ENCODE measurements at places on chromosomes 2 and 18.
A peak's percentile ranks its signal among the peaks of the same experiment; 100 is the strongest.

GRCh38 chr18:46565256-46565655 is 91.8 kb downstream of the LOXHD1 start:
- no peak for DNase-seq

DNA sequence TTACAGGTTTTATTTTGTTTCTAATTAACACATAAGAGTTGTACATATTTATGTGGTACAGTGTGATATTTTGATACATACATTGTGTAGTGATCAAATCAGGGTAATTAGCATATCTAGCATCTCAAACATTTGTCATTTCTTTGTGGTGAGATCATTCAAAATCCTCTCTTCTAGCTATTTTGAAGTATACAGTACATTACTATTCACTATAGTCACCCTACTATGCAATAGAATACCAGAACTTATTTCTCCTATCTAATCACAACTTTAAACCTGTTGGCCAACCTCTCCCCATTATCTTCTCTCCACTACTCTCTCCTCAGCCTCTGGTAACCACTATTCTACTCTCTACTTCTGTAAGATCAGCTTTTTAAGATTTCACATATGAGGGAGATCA is 325.8 kb downstream of the CYP26B1 start:
- no peak for DNase-seq

GRCh38 chr2:191233533-191233932 is 11.7 kb upstream of the MYO1B start:
- DNase-seq, result no peak

- DNase-seq, result no peak
Observed at GRCh38 chr2:105872142-105872728, 127.5 kb downstream of the NCK2 start.

DNA sequence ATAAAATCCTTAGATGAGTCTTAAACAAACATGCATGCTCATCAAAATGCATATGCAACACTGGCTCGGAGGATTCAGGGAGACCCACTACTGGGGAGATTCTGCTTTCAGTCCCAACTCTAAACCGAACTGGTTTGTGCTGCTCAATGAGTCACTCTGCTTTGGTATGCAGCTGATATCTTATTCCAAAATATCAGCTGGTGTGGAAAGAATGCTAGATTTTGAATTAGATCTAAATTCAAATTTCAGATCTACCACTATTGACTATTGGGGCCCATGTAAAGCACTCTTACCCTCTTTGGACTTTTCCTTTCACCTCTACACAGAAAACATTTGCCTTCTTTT is 39.2 kb upstream of the TTN start:
- DNase-seq, result no peak

DNA sequence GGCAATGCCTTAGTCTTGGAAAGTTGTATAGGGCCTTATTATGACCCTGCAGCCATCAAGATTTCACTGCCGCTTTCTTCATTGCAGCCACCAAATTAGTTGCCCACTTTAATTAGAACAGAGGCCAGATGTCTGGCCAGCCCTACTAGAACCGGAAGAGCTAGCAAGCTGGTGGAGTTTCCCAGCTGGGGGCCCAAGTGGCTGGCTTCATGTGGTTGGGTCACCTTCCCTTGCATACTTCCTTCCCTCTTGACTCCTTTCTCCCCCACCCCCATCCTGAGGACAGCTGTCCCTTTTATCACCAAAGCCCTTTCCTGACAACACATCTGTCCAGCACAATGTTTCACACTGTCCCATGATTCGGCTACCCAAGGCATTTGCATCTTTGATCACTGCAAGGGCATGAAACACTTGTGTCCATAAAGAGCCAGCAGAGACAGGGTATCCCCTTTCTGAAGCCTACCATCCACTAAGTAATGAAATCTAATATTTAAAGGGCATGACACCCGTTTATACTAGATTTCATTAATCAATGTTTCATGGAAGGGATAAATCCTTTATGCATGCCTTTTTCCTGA is 187.2 kb downstream of the BCL11A start:
- DNase-seq, result no peak

- no peak for DNase-seq
Observed at GRCh38 chr18:53753601-53754000, 470.9 kb downstream of the MBD2 start.

- no peak for DNase-seq
Observed at GRCh38 chr2:108244667-108245414, 5.1 kb downstream of the SULT1C3 start.

DNA sequence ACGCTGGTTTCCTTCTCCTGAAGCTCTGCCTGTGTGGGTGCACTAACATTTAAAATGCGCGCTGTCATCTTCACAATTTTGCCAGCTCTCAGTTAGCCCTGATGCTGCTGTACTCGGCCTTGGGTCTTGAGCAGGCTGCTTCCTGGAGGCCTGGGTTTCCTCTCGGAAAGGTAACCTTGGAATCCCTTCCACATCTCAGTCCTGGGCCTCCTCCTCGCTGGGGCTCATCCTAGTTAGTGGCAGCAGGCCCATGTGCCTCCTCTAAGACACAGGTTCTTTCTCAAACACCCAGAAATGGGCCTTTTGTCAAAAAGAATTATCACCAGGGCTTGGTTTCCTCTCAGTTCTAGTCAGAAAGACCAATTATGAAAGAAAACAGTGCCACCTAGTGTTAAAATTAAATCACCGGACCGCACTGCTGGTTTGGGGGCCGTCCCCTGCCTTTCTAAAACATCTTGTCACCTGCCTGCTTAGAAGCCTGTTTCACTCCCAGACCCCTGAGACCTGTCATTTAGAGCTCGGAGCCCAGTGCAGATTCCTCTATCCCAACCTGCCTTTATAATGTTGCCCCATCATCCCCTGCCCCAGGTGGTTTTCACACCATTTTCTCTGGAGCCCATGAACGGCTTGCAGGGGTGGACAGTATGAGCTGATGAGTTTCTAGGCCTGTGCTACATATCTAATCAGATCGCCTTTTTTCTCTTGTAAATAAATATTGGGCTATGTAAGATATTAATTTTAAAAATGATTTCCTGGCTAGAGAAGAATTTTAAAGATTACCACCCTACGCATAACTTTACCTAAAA is 42.4 kb downstream of the HK2 start:
- DNase-seq, result peak; percentile 47

GRCh38 chr18:40215979-40216378 is 1739.1 kb upstream of the PIK3C3 start:
- no peak for DNase-seq

DNA sequence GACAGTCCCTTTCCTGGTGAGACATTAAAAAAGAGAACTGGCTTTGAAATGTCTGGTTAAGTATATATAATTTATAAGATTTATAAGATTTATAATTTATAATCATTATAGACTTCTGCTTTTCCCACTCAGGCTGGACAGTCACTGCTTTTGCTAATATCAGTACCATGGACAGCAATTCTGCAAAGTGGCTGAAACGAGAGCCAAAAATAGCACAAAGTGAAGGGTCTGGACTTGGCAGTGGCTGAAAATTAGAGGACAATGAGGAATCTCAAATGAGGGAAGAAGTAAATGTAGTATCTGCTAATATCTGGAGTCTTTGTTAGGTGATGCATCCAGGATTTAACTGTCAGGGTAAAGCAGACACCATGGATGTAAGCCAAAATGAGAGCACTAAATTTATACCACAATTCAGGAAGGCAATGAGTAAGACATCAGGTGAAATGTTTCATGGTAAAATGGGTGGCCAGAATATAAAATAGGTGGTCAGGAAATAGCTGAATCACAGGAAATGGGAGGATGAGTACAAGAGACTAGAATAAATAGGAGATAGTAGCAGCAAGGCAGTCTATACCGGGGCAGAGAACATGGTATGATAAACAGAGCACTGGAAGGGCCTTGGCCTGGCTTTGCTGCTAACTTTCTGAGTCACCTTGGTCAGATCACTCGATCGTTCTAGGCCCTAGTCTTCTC is 39.6 kb upstream of the BOD1L2 start:
- DNase-seq, result no peak

GRCh38 chr18:2411381-2411960 is 159.8 kb downstream of the METTL4 start:
- no peak for DNase-seq

GRCh38 chr2:5290900-5291546 is 401.2 kb upstream of the SOX11 start:
- no peak for DNase-seq

DNA sequence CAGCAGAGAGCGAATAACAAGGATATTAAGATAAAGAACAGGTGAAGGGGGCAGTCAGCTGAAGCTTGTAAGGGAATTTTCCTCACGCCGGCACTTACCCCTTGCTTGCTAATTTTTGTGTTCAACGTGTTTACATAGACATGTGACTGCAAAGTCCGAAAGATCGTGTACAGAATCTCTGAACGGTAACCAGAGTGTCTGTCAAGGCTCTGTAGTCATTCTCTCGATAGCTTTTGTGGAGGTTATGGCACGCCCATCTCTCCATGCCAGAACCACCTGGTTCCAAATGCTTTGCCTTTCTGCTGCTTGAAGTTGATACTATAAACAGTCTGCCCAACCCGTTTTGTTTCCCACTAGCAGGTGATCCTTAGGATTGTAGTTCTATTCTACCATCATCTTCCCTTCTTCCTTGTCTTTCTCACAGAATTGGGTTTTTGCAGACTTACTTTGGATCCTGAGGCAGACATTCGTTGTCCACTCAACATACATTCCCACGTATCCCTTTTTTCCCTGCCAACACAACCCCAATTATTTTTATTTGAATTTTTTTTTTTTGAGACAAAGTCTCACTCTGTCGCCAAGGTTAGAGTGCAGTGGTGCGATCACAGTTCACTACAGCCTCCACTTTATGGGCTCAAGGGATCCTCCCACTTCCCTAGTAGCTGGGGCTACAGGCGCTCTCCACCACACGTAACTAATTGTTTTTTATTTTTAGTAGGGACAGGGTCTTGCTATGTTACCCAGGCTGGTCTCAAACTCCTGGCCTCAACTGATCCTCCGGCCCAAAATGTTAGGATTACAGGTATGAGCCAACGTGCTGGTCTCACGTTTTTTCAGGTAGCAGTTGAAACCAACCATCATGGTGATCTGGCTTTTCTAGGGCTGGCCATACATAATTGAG is 1.3 kb upstream of the USP34 start:
- DNase-seq, result no peak

- DNase-seq, result no peak
Observed at GRCh38 chr18:31792580-31792911, 31.9 kb upstream of the SLC25A52 start.

DNA sequence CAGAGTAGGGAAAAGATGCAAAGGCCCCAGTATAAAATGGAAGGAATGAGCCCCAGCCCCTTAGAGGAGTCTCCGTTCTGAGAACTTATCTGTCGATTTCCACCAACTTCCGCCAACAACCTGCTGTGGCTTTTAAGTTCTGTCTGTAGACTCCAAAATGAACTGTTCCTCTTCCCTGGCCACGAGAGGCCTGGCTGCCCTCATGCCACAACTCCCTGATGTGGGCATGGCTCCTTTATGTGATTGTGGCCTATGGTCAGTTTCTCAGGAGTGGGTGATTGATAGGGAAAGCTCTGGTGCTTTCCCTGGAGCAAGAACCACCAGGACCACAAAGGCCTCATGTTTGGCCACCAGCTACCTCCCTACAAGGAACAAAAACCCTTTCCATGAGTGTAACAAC is 18.8 kb upstream of the CD207 start:
- no peak for DNase-seq

- no peak for DNase-seq
Observed at GRCh38 chr18:32634876-32635431, 137.9 kb downstream of the KLHL14 start.

GRCh38 chr2:26873286-26873983 is 25.5 kb downstream of the DPYSL5 start:
- no peak for DNase-seq

GRCh38 chr18:57353137-57353939 is 981 bp downstream of the ST8SIA3 start:
- no peak for DNase-seq

- DNase-seq, result peak; percentile 79
Observed at GRCh38 chr18:23138471-23138870, 3.2 kb downstream of the CABLES1 start.

- no peak for DNase-seq
Observed at GRCh38 chr2:191870744-191871143, 23.9 kb upstream of the CAVIN2 start.

- DNase-seq, result no peak
Observed at GRCh38 chr2:219542931-219543595, 546 bp downstream of the CHPF start.

DNA sequence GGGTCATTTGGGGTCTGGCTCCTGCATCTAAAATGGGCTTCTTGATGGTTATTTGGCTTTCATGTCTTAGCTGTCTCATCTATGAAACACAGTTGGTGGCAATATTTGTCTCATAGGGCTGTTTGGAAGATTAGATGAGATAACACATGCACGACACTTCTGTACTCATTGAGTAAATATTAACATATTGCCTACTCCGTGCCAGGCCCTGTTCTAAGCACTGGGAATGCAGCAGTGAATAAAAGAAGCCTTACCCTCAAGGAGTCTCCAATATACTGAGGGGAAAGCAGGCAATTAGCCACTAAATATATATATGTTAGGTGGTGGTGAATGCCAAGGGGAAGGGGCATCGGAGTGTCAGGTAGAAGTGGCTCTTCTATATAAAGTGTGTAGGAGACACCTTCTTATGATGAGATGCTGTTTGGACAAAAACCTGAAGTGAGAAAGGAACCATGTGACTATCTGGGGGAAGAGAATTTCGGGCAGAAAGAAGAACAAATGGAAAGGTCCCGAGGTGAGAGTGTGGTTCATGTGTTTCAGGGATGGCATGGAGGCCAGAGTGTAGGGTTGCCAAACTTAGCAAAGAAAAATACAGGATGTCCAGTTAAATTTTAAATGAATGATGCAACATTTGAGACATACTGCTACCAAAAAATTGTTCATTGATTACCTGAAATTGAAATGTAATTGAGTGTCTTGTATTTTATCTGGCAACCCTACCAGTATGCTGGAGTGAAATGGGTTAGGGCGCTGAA is 11.8 kb downstream of the SLC3A1 start:
- DNase-seq, result no peak

DNA sequence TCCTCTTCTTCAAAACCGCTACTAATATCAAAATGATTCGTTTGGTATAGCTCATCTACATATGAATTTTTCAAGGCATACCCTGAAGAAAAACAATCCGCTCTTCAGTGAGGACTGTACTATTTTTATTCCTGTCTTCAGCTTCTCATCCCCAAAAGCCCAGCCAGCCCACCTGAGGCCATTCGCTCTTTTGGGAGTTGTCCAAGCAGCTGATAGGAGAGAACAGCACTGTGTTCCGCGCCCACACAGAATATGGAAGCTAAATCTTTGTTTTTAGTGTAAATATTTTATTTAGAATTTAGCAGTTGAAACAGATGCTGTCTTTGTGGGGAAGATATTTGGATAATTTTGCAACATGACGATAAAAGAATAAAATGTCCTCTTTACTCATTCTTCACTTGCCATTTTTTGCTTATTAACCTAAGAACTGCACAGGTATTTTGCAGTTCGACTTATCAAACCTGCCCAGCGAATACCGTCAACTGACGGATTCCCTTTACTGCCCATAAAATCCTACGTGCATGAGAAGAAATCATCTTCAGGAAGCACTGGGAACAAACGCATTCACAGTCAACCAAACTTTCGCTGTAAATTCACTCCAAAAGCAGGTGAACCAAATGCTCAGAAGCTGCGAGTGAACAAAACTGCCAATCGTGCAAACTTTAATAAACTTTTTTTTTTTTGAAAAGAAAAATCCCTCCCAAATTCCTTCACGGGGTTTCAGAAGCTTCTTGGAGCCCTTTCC is 3.4 kb downstream of the ZNF521 start:
- no peak for DNase-seq

All from NCI-H2029 treated with DMSO at 0.1 percent for 48 hours (cell line).